ENCODE measurements at places on chromosomes 16 and 17.

- H3K27ac ChIP-seq, result no peak within 1 kb of the TSS
- H3K36me3 ChIP-seq, result no peaks in the 10 kb centered on the region
- H3K27me3 ChIP-seq, result peaks cover 3% of the 10 kb centered on the region
- H3K4me1 ChIP-seq, result peaks cover 9% of the 10 kb centered on the region
- no peak for DNase-seq
- peak within 1 kb of the TSS; percentile 12 for H3K4me3 ChIP-seq
Observed at GRCh38 chr17:37744961-37745800, at the start of gene HNF1B. HNF1B (minus strand) TSS chr17:37745059; CDS start chr17:37744884, 175 bp downstream.

- peak; percentile 50 for DNase-seq
- peaks cover 9% of the 10 kb centered on the region for H3K4me1 ChIP-seq
- no peak overlapping the region for H3K4me3 ChIP-seq
- peak overlapping the region; percentile 34 for H3K27ac ChIP-seq
- no peaks in the 10 kb centered on the region for H3K36me3 ChIP-seq
Observed at GRCh38 chr17:16106161-16106891, 106.7 kb downstream of the TTC19 start.

DNA sequence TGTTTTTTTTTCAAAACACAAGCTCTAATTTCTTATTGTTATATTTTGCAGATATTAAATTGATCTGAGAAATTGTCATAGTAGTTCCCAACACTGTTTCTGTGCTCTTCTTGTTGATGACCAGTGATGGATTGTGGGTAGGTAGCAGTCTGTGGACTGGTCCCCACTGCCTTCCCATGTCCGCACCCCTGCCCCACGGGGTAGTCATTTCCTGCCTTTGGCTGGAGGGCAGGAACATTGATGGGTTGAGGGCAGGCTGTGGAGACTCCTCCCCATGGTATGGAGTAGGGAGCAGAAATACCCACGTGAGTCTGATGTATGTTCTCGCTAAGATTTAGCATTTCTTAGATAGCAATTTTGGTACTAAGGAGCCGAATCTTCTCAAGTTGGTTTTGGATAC lies 762.0 kb downstream of the CDH8 start:
- no peak overlapping the region for H3K4me3 ChIP-seq
- no peak for DNase-seq
- H3K27me3 ChIP-seq, result no peaks in the 10 kb centered on the region
- H3K4me1 ChIP-seq, result no peaks in the 10 kb centered on the region
- H3K27ac ChIP-seq, result no peak overlapping the region
- H3K36me3 ChIP-seq, result no peaks in the 10 kb centered on the region

DNA sequence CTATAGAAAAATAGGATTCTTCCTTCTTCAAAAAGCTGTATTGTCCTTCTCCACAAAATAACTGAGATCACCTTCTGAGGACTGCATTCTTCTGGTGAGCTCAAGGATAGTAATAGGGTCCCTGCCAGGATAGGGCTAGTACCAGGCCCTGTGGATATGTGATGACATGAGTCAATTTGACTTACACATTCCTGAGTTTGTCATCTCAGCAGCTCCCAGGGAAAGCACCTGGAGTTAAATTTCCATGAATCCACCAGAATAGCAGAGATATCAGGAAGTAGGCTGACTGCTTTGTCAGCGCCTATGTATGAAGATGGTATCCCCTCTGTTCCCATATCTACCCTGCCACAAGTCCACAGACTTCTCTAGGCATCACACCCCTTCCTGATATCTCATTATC lies 225.8 kb downstream of the PMP22 start:
- H3K4me3 ChIP-seq, result no peak overlapping the region
- no peak overlapping the region for H3K27ac ChIP-seq
- DNase-seq, result no peak
- H3K36me3 ChIP-seq, result no peaks in the 10 kb centered on the region

DNA sequence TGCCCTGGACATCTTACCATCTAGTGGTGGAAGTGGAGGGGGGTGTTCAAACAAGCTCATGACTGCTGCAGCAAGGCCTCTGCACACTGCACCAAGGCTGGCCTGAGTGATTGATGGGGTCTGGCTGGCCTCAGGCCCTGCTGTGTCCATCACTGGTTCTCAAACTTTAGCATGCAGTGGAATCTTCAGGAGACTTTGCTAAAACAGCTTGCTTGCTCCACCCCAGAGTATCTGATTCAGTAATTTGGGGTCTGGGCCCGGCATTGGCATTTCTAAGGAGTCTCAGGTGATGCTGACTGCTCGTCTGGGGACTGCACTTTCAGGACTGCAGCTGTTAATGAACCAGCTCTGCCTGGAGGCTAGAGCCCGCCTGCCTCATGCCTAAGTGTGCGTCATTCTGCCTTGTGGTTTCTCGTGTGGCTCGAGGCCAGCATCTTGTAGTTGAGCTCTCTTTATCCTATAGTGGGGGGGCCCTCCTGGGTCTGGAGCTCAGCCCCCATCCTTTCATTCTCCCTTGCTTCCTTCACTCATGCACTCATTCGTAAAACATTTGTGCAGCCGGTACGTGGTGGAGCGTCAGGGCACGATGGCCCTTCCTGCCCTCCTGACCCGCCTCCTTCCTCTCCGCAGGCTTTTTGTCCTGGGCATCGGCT lies 4.1 kb downstream of the MGAT5B start:
- H3K27me3 ChIP-seq, result peaks cover 9% of the 10 kb centered on the region
- no peaks in the 10 kb centered on the region for H3K36me3 ChIP-seq
- H3K4me1 ChIP-seq, result peaks cover 1% of the 10 kb centered on the region
- H3K4me3 ChIP-seq, result no peak overlapping the region
- H3K27ac ChIP-seq, result no peak overlapping the region
- DNase-seq, result no peak

DNA sequence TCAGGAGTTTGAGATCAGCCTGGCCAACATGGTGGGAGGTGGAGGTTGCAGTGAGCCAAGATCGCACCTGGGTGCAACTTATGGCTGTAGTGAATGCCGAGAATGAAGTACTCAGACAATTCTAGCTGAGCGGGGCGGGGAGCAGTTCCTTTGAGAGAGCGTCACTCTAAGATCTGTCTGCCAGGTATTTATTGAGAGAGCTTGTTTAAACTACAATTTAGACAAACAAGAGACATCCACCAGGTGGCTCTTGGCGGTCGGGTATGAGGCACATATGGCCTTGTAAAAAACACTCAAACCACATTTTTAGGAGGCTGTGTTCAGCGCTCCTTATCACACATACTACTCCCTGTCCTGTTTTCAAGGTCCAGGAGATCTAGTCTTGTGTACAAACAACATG lies 40.6 kb upstream of the CDH1 start:
- H3K36me3 ChIP-seq, result no peaks in the 10 kb centered on the region
- no peaks in the 10 kb centered on the region for H3K27me3 ChIP-seq
- H3K4me1 ChIP-seq, result no peaks in the 10 kb centered on the region

- no peak overlapping the region for H3K4me3 ChIP-seq
- H3K27ac ChIP-seq, result no peak overlapping the region
- no peaks in the 10 kb centered on the region for H3K4me1 ChIP-seq
- no peaks in the 10 kb centered on the region for H3K36me3 ChIP-seq
Observed at GRCh38 chr17:77076124-77076830, 64.5 kb upstream of the SEC14L1 start.

GRCh38 chr17:32341141-32341856 lies 674 bp downstream of the C17orf75 start:
- peaks cover 3% of the 10 kb centered on the region for H3K4me1 ChIP-seq
- H3K27me3 ChIP-seq, result no peaks in the 10 kb centered on the region
- H3K27ac ChIP-seq, result peak overlapping the region; percentile 82
- H3K36me3 ChIP-seq, result no peaks in the 10 kb centered on the region

GRCh38 chr16:53882310-53882709 lies 178.4 kb downstream of the FTO start:
- H3K27me3 ChIP-seq, result no peaks in the 10 kb centered on the region
- no peak overlapping the region for H3K4me3 ChIP-seq
- no peak for DNase-seq
- peaks cover 3% of the 10 kb centered on the region for H3K4me1 ChIP-seq
- H3K27ac ChIP-seq, result no peak overlapping the region
- H3K36me3 ChIP-seq, result no peaks in the 10 kb centered on the region

GRCh38 chr16:78927766-78928165 lies 672.8 kb downstream of the MAF start:
- H3K36me3 ChIP-seq, result no peaks in the 10 kb centered on the region
- H3K4me3 ChIP-seq, result no peak overlapping the region
- H3K4me1 ChIP-seq, result no peaks in the 10 kb centered on the region
- no peak for DNase-seq
- H3K27me3 ChIP-seq, result no peaks in the 10 kb centered on the region

GRCh38 chr16:30354423-30355143 lies 525 bp downstream of the CD2BP2 start:
- H3K4me3 ChIP-seq, result peak overlapping the region; percentile 94
- peak overlapping the region; percentile 60 for H3K27ac ChIP-seq
- H3K27me3 ChIP-seq, result no peaks in the 10 kb centered on the region
- DNase-seq, result no peak
- H3K4me1 ChIP-seq, result peaks cover 23% of the 10 kb centered on the region
- no peaks in the 10 kb centered on the region for H3K36me3 ChIP-seq

- H3K27me3 ChIP-seq, result no peaks in the 10 kb centered on the region
- no peak for DNase-seq
- H3K27ac ChIP-seq, result no peak overlapping the region
Observed at GRCh38 chr17:47665655-47666054, 15.9 kb downstream of the KPNB1 start.

GRCh38 chr17:4426499-4427208 lies 7.1 kb upstream of the SPNS3 start:
- H3K27ac ChIP-seq, result no peak overlapping the region
- H3K4me1 ChIP-seq, result no peaks in the 10 kb centered on the region
- no peak overlapping the region for H3K4me3 ChIP-seq
- no peak for DNase-seq

DNA sequence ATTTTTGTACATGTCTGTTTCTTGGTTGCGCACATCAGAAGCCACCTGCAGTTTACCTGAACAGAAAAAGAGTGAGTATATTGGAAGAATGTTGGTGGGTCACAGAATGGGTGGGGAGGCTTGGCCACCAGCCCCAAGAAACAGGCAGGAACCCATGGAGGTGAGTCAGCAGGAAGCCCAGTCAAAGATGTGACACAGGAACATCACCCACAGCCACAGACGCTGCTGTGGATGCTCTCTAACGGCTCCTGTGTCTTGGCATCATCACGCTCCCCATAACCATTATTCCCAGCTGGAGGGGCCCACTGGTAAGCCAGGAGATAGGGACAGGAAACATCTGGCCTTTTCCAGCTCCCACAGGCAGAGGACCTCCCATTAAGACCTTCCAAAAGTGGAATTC lies 94.0 kb upstream of the WSB1 start:
- no peaks in the 10 kb centered on the region for H3K4me1 ChIP-seq
- DNase-seq, result no peak
- no peaks in the 10 kb centered on the region for H3K36me3 ChIP-seq
- no peak overlapping the region for H3K27ac ChIP-seq

- no peak overlapping the region for H3K27ac ChIP-seq
- H3K4me3 ChIP-seq, result no peak overlapping the region
- H3K27me3 ChIP-seq, result no peaks in the 10 kb centered on the region
Observed at GRCh38 chr17:46958041-46958591, 20.9 kb downstream of the RPRML start.

DNA sequence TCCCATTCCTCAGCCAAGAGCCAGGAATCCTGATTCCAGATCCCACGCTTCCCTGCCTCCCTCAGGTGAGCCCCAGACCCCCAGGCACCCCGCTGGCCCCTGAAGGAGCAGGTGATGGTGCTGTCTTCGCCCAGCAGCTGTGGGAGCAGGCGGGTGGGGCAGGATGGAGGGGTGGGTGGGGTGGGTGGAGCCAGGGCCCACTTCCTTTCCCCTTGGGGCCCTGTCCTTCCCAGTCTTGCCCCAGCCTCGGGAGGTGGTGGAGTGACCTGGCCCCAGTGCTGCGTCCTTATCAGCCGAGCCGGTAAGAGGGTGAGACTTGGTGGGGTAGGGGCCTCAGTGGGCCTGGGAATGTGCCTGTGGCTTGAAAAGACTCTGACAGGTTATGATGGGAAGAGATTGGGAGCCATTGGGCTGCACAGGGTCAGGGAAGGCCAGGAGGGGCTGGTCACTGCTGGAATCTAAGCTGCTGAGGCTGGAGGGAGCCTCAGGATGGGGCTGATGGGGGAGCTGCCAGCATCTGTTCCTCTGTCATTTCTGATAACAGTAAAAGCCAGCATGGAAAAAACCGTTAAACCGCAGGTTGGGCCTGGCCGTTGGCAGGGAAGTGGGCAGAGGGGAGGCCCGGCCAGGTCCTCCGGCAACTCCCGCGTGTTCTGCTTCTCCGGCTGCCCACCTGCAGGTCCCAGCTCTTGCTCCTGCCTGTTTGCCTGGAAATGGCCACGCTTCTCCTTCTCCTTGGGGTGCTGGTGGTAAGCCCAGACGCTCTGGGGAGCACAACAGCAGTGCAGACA lies at the start of gene SPN:
SPN (plus strand) TSS at position 232 of the 791 bp plus-strand sequence; CDS start at position 714, 482 bp downstream.
- no peak within 1 kb of the TSS for H3K27ac ChIP-seq
- H3K36me3 ChIP-seq, result no peaks in the 10 kb centered on the region
- no peaks in the 10 kb centered on the region for H3K27me3 ChIP-seq
- H3K4me1 ChIP-seq, result peaks cover 5% of the 10 kb centered on the region
- no peak within 1 kb of the TSS for H3K4me3 ChIP-seq

- H3K4me1 ChIP-seq, result no peaks in the 10 kb centered on the region
- no peak overlapping the region for H3K4me3 ChIP-seq
- DNase-seq, result no peak
- H3K36me3 ChIP-seq, result no peaks in the 10 kb centered on the region
- H3K27me3 ChIP-seq, result no peaks in the 10 kb centered on the region
Observed at GRCh38 chr16:7861891-7862582, 529.4 kb downstream of the RBFOX1 start.

- no peaks in the 10 kb centered on the region for H3K4me1 ChIP-seq
- DNase-seq, result no peak
- no peak overlapping the region for H3K27ac ChIP-seq
- no peak overlapping the region for H3K4me3 ChIP-seq
Observed at GRCh38 chr16:87216148-87216840, 100.9 kb downstream of the C16orf95 start.

- DNase-seq, result no peak
- H3K36me3 ChIP-seq, result no peaks in the 10 kb centered on the region
- H3K27me3 ChIP-seq, result no peaks in the 10 kb centered on the region
- H3K4me3 ChIP-seq, result no peak overlapping the region
Observed at GRCh38 chr16:76676356-76676755, 399.2 kb downstream of the CNTNAP4 start.

DNA sequence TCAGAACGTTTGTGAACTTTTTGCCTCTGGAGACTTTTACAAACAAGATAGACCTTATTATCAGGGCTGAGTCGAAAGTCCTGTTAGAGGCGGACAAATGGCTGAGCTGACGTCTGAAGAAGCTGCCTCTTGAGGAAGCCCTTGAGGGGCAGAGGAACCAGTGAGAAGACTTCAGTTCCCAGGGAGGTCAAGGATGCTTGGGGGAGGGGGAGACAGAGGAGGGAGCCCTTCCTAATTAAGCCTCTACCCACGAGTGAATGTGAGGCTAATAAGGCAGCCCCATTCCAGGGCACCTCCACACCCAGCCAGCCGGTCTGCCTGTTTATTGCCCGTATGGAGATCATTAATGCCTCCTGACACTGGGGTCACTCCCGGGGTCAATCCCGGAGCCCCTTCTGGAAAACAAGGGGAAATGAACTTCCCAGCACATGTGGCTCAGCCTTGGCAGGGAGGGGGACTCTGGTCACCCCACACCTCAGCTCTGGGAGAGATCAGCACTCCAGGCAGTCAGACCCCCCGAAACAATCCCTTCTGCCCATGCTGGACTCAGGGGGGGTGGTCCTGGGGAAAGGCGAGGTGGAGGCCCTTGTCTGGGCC lies 9.2 kb upstream of the TBX4 start:
- H3K27ac ChIP-seq, result no peak overlapping the region
- no peak overlapping the region for H3K4me3 ChIP-seq
- no peak for DNase-seq
- H3K36me3 ChIP-seq, result no peaks in the 10 kb centered on the region
- H3K4me1 ChIP-seq, result no peaks in the 10 kb centered on the region
- no peaks in the 10 kb centered on the region for H3K27me3 ChIP-seq
